CD4-positive, alpha-beta memory T cell (primary cell): ENCODE measurements at places on chromosomes 4 and X.

DNA sequence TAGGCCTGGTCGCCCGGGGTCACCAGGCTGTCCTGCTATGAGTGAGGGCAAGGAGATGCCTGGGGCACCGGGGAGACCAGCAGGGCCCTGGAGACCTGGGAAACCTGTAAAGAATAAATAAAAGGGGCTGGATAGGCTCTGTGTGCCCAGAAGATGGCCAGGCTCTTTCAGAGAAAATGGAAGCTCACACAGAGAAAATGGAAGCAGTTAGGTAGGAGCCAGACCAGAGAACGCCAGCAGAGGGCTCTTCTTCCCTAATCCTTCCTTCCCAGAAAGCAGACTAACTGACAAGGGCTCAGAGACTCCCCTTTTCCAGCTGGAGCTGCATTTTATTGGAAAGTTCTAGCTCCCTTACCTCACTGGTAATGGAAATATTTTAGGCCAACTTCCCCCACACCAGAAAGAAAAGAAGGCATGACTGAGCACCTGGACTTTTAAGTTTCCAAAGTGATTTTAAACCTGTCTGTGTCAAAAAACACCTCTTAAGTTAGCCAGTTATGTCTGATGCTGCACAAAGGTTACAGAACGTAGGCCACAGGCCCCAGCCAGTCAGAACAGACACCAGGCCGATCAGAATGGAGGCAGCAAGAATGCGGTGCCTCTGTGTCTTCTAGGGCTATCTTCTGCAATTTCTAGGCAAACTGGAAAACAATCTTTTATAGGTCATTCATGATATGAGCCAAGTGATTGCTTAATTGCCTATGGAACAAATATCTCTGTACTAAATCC, 74.0 kb downstream of the ATG4A start:
- no peak for DNase-seq

GRCh38 chr4:15035159-15035558, 32.9 kb downstream of the CPEB2 start:
- no peak for DNase-seq

DNA sequence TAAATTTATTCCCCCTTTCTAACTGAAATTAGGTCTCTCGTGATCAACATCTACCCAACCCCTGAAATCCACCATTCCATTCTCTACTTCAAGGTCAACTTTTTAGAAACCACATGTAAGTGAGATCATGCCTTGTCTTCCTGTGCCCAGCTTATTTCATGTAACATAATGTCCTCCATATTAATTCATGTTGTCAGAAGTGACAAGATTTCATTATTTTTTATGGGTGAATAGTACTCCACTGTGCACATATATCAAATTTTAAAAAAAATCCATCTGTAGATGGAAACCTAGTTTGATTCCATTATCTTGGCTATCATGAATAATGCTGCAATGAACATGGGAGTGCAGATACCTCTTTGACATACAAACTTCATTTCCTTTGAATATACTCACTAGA, 1.5 kb downstream of the PPID start:
- DNase-seq, result no peak

DNA sequence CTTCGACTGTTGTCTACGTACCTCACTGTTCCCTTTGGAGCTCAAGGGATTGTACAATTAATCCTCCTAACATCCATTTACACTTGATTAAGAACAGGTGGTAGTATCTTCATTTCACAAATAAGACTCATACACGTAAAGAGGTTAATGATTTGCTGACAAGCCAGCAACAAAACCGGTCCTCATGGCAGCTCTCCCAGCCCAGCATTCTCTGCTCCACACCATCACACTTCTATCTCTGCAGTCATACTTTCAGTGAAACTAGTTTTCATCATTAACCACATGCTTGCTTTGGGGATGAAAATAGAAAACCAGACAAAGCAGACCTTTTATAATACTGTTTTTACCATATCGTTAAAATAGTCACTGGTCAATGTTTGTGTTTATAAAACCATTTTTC, 28.7 kb upstream of the CASK start:
- no peak for DNase-seq

DNA sequence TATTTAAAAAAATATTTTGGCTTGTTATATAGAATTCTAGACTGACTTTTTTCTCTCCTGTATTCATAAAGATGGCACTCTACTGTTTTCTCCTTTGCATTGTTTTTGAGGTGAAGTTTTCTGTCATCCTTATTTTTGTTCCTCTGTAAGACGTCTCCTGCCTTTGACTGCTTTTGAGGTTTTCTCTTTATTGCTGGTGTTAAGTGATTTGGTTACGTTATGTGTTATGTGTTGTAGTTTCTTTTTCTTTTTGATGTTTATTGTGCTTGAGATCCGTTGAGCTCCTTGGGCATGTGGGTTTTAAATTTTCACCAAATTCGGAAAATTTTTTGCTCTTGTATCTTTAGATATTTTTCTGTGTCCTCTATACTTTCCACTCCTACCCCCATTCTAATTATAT, 50.0 kb downstream of the KDM6A start:
- DNase-seq, result no peak

GRCh38 chr4:23819041-23819511, 70.8 kb downstream of the PPARGC1A start:
- no peak for DNase-seq

DNA sequence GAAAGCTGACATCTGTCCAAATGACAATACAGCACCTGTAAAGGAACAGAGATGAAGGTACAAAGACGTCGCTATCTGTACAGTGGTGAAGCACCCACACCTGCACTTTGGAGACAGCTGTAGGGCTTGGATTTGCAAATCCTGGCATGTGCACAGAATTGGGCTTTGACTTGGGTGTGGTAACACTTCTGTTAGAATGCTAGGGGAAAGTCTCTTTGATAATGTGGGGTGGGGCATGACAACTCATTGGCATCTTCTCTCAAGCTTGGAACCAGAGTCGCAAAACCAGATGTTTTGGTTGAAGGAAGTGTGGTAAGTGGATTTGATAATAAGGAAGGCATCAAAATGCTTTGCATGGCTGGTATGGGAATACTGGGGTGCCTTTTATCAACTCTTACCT, 55.5 kb downstream of the VCX3B start:
- no peak for DNase-seq

GRCh38 chr4:24862073-24862751, 50.6 kb downstream of the CCDC149 start:
- DNase-seq, result no peak

DNA sequence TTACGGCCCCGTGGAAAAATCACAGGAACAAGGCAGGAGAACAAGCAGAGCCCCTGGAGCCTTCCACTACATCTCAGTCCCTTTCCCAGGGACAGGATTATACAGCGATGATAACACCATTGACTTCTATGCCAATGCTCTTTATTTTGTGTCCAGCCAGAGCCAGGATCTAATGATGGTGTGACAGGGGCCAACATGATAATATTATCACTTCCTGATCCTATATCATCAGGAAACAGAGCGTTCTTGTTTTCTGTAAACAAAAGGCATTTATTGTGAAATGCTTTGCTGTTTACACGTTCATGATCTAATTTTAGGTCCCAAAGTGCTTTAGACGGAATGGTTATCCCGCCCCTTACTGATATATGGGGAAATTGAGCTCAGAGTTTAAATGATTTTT, 12.8 kb downstream of the TMPRSS11E start:
- no peak for DNase-seq
